Colonic mucosa (tissue), 4 donors: ENCODE measurements at places on chromosomes 3 and 15.
A peak's percentile ranks its signal among the peaks of the same experiment; 100 is the strongest.

DNA sequence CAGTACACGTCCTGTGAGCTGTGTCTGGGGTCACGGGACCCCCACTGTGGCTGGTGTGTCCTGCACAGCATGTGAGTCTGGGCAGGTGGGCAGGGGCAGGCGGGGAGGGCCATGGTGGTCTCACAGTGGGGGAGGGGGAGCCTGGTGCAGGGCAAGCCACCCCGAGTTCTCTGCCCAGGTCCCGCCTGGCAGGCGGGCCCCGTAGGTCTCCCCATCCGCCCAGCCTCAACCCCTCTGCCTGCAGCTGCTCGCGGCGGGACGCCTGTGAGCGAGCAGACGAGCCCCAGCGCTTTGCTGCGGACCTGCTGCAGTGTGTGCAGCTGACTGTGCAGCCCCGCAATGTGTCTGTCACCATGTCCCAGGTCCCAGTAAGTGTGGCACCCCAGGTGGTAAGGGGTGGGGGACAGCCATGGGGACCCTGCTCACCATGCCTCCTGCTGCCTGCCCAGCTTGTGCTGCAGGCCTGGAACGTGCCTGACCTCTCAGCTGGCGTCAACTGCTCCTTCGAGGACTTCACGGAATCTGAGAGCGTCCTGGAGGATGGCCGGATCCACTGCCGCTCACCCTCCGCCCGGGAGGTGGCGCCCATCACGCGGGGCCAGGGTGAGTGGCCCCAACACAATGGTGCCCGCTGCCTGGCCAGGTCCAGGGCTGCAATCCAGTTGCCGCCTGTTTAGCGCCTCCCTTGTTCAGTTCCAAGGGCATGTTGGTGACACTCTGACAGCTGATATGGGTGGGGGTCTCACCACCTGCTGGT lies 21.9 kb downstream of the PLXNA1 start:
- DNase-seq: no peak

- DNase-seq: peak; percentile 29
Measured at GRCh38 chr15:94075349-94075748, 156.0 kb upstream of the MCTP2 start.

GRCh38 chr15:57592426-57592825 lies 722 bp downstream of the MYZAP start:
- no peak for DNase-seq

DNA sequence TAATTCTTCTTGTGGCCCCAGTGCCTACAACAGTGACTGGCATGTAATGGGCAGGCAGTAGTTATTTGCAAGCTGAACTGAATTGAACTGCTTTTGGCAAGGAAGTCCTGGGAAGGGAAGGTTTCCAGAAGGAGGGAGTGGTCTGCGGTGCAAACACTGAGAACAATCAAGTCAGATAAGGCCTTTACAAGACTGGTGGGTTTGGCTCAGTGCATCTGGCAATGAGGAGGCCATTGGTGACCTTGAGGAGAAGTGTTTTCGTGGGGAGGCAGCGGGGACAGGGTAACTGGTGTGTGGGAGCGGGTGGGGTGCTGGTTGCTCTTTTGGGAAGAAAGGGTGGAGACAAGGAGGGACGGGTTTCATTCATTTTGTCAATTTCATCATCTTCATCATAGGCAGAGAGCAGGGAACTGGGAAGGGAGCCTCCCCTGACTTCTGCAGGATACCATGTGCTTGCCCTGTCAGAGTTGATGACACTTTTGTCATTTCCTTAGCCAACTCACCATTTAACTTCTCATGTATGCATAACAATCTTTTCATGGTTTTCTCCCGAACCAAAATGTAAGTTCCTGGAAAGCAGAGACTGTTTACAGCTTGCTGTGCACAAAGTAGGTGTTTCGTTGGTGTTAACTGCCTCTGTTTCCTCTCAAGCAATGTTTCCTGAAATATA lies 8.4 kb upstream of the EHD4 start:
- peak; percentile 82 for DNase-seq

GRCh38 chr15:96358821-96359615 lies 28.5 kb downstream of the NR2F2 start:
- DNase-seq: no peak
